ENCODE measurements at places on chromosomes 7 and 10.

DNA sequence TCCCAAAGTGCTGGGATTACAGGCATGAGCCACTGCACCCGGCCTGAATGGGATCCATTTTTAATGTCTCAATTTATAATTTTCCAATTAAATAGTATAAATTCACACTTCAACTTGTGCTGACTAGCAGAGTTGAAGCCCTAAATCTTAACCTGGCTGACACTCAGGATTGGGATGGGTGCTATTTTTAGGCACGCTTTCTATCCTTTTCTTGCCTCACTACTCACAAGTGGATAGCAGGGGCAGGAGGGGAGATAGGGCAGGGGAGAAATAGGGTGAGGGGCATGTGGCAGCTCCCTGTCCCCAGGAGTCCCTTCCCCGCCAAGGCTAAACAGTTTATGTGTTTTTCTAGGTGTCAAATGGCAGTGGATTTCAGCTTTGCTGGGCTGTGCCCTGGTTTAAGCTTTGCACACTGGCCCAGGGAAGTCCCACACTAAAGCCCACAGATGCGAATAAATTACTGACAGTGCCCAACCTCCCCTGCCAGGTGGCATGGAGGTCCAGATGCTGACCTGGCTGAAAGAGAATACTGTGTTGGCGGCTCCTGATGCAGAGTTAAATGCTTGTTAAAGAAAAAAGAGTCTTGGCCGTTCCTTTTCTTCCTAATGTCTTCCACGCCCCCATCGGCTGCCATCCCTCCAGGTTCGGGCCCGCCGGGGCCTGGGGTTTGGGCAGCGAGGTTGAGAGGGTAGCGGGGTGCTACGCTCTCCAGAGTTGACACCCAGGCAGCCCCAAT lies 36.2 kb upstream of the EFCAB10 start:
- DNase-seq, result no peak

DNA sequence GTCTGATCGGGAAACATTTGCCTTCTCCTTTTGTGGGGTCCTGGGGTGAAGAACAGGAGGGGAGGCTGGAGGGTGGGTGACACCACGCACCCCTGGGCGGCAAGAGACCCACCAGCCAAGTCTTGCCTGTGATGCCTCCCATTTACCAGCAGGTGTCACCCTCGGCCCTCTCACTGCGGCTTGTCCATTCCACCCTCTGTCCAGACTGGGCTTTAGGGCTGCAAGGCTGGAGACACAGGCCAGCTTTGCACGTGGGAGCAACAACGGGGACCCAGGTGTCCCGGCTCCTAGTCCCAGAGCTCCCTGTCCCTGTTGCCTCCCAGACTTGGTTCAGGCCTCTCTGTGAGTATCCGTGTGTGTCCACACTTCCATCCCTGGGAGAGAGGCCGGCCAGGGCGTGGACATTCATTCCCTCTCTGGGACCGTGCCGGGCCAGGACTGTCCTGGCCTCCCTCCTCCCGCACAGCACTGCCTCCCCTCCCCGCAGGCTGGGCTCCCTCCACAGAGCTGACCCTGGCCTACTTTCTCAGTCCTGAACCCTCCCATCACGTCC lies 36.2 kb upstream of the GTF2IRD1 start:
- DNase-seq, result peak; percentile 73

- no peak for DNase-seq
These were observed 16.8 kb upstream of the NDST2 start for GRCh38 chr10:73828161-73828560.

DNA sequence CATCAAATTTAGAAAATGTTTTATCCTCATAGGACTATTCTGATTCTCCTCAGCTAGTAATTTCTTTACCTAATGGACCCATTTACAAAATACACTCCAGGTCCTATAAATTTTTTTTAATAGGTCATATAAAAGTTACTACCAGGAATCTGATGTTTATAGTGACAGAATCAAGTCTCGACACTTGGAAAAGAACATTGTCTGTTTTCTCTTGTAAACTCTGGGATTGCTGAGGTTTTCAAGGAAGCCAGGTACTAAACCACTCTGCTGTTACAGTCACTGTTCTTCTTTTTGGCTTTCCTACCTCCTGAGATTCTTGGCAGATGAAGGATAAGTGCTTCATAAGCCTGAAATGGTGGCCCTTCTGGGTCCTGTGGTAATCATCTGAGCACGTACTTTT lies 493.1 kb downstream of the AUTS2 start:
- DNase-seq, result no peak

GRCh38 chr7:1942941-1943289 lies 272.8 kb downstream of the ELFN1 start:
- DNase-seq, result no peak
